ENCODE measurements at places on chromosomes 4 and X.

GRCh38 chrX:130637591-130637990, 235.8 kb downstream of the RBMX2 start:
- DNase-seq = no peak

- DNase-seq = no peak
These were observed 74.9 kb downstream of the SPIN3 start for GRCh38 chrX:56920338-56920997.

DNA sequence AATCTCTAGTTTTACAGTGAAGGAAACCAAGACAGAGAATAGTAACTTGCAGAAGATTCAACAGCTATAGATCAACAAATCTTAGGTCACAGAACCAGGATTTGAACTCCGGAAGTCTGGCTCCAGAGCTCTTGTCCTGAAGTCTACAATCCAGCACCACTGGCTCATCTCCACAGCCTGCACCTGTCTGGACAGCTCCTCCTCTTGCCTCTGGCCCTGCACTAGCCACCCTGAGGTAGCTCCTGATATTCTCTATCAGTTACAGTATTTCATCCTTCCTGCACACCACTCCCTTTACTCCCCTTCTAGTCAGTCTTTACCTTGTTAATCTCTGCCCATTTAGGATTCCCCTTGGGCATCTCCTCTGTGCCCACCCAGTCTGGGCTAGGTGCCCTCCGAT, 58.1 kb upstream of the LNX1 start:
- no peak for DNase-seq

GRCh38 chrX:115399306-115399705, 109.8 kb downstream of the LUZP4 start:
- DNase-seq = no peak

GRCh38 chr4:174398728-174399127, 115.0 kb downstream of the CEP44 start:
- DNase-seq = no peak
